Body of pancreas (tissue), 4 donors: ENCODE measurements at places on chromosomes 12 and 14. TPM values are rescaled to one million over a fixed set of nuclear protein-coding genes. Genes with fewer than 3 reads are reported as not detected.

DNA sequence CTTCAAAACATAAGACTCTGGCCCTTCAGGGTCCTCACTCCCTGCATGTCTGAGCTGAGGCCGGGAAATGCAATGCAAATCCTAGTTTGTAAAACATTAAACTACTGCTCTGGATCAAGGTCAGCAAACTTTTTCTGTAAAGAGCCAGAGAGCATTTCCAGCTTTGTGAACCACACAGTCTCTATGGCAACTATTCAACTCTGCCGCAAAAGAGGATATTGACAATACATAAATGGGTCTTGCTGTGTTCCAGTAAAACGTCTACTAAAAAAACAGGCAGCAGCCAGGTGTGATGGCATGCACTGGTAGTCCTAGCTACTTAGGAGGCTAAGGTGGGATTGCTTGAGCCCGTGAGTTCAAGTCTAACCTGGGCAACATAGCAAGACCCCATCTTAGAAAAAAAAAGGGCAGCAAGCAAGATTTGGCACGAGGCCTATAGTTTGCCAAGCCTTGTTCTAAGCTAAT is 22.3 kb downstream of the DDX24 start:
- H3K36me3 ChIP-seq = peaks cover 21% of the 10 kb centered on the region
- peaks cover 66% of the 10 kb centered on the region for H3K4me1 ChIP-seq
- peak; percentile 56 for DNase-seq
- no peak overlapping the region for H3K4me3 ChIP-seq
- peak overlapping the region; percentile 70 for H3K27ac ChIP-seq

GRCh38 chr14:74133833-74134481 is 49.2 kb downstream of the LIN52 start:
- DNase-seq = no peak
- H3K36me3 ChIP-seq = no peaks in the 10 kb centered on the region
- H3K4me3 ChIP-seq = no peak overlapping the region
- peaks cover 15% of the 10 kb centered on the region for H3K4me1 ChIP-seq
- H3K27me3 ChIP-seq = no peaks in the 10 kb centered on the region

GRCh38 chr12:82687021-82688011 is 610 bp downstream of the TMTC2 start:
- peak overlapping the region; percentile 89 for H3K4me3 ChIP-seq
- no peaks in the 10 kb centered on the region for H3K36me3 ChIP-seq
- H3K27ac ChIP-seq = peak overlapping the region; percentile 98
- H3K27me3 ChIP-seq = no peaks in the 10 kb centered on the region
- DNase-seq = peak; percentile 74
- H3K4me1 ChIP-seq = peaks cover 32% of the 10 kb centered on the region

Gene KRT6A
- total RNA-seq = not detected

- no peak for DNase-seq
- H3K4me1 ChIP-seq = no peaks in the 10 kb centered on the region
- no peak overlapping the region for H3K4me3 ChIP-seq
- H3K27me3 ChIP-seq = no peaks in the 10 kb centered on the region
These were observed 42.5 kb upstream of the VPS33A start for GRCh38 chr12:122308811-122309210.

- no peaks in the 10 kb centered on the region for H3K4me1 ChIP-seq
- H3K27me3 ChIP-seq = no peaks in the 10 kb centered on the region
- H3K36me3 ChIP-seq = no peaks in the 10 kb centered on the region
- no peak for DNase-seq
These were observed 83.3 kb downstream of the PUS7L start for GRCh38 chr12:43675048-43675904.

DNA sequence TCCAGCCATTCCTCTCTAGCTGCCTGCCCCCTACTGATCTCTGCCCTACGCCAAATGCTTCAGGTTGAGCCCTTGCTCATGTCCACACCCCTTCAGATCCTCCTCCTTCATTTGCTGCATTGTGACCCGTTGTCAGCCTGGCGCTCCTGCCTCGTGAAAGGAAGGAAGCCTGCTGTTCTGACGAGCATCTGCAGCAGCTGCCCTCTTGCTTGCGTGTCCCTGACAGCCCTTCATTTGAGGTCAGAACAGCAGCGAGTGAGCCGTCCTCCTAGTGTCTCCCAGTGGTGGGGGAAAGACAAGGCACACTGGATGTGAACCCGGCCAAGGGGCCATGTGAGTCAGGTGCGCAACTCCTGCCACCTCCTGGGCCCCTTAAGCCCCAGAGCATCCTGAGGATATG is 3.0 kb upstream of the PIANP start:
- peaks cover 14% of the 10 kb centered on the region for H3K4me1 ChIP-seq
- H3K4me3 ChIP-seq = no peak overlapping the region
- H3K27me3 ChIP-seq = peaks cover 6% of the 10 kb centered on the region
- H3K36me3 ChIP-seq = no peaks in the 10 kb centered on the region
- no peak for DNase-seq

DNA sequence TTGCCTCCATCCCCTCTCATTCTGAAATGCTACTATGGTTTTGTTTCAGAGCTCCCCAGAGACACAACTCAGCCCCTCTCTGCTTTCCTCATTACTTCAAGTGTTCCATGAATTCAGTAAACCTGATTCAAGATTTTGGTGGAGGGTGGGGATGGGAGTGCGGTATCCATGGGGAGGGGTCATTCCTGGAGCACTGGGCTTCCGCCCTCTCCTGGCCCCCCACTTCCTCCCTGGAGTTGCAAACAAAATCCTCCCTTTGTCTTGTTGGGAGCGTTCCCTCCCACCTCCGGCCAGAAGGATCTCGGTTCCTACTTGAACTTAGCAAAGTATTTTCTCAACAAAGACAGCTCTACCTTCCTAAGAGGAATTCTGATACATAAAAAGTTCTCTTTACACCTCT is 71.8 kb upstream of the LTA4H start:
- H3K4me3 ChIP-seq = no peak overlapping the region
- peaks cover 4% of the 10 kb centered on the region for H3K4me1 ChIP-seq
- DNase-seq = no peak
- H3K27ac ChIP-seq = no peak overlapping the region

DNA sequence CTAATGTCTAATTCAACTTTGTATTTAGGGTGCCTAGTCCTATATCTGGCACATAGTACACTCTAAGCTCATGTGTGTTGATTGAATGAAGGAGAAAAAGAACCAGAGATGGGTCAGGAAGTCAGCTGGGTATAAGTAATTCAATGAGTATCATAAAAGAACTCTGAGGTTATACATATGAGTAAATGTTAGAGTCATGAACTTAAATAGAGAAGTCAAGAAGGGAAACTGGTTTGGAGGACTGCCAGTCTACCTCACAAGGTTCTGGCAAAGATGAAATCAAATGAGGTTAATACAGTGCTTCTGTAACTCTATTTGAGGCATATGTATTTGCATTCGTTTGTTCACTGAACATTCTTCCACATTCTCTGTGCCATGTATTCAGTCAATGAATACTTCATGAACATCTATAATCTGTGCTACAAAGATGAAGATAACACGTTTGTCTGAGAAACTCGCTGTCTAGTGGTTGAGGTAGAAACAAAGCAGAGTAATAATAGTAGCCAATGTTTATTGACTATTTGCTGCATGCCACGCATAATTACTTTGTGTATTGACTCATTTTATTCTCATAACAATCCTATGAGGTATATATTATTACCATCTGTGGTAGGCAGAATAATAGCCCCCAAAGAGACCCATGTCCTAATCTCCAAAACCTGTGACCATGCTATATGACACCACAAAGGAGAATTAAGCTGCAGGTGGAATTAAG is 88.9 kb downstream of the PTGER2 start:
- H3K36me3 ChIP-seq = no peaks in the 10 kb centered on the region
- H3K4me1 ChIP-seq = peaks cover 5% of the 10 kb centered on the region
- no peak overlapping the region for H3K4me3 ChIP-seq
- DNase-seq = no peak
- no peaks in the 10 kb centered on the region for H3K27me3 ChIP-seq

DNA sequence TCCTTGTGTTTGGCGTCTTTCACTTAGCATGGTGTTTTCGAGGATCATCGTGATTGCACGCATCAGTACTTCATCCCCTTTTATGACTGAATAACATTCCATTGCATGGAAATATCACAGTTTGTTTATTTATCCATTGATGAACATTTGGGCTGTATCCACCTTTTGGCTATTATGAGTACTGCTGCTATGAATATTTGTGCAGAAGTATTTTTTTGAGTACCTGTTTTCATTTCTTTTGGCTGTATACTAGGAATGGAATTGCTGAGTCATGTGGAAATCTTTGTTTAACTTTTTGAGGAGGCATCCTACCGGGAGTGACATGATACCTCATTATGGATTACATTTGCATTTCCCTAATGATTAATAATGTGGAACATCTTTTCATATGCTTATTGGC is 66.4 kb downstream of the WNK1 start:
- H3K4me3 ChIP-seq = no peak overlapping the region
- no peaks in the 10 kb centered on the region for H3K4me1 ChIP-seq
- H3K27me3 ChIP-seq = no peaks in the 10 kb centered on the region

DNA sequence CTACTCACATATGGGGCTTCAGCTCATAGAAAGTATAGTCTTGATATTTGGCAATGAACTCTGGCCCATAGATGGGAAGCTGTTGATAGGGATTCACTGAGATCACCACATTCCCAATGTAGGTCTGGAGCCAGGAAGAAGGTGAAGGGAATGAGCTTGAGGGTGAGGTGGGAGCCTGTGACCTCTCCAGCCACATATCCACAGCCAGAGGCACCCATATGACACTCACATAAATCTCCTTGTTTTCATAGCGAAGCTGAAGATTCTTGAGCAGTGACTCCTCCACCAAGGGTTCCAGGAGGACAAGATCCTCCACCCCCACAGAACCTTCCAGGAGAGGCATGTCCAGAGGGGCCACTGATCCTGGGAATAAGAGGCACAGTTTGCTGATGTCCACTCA is 1.9 kb downstream of the MYO1A start:
- H3K27me3 ChIP-seq = no peaks in the 10 kb centered on the region
- H3K4me3 ChIP-seq = no peak overlapping the region
- H3K27ac ChIP-seq = no peak overlapping the region
- no peaks in the 10 kb centered on the region for H3K4me1 ChIP-seq
- no peaks in the 10 kb centered on the region for H3K36me3 ChIP-seq
- DNase-seq = no peak

Gene FGF23
- not detected for total RNA-seq

Gene SRRM4
- total RNA-seq = not detected

- no peak for DNase-seq
- H3K27me3 ChIP-seq = no peaks in the 10 kb centered on the region
- H3K36me3 ChIP-seq = no peaks in the 10 kb centered on the region
- no peak overlapping the region for H3K4me3 ChIP-seq
- H3K4me1 ChIP-seq = peaks cover 3% of the 10 kb centered on the region
These were observed 53.7 kb downstream of the GALNT4 start for GRCh38 chr12:89470741-89471509.

- no peaks in the 10 kb centered on the region for H3K27me3 ChIP-seq
- no peak overlapping the region for H3K27ac ChIP-seq
- DNase-seq = no peak
- H3K36me3 ChIP-seq = no peaks in the 10 kb centered on the region
These were observed 124.9 kb downstream of the GXYLT1 start for GRCh38 chr12:42019746-42020145.

Gene NPFF
- total RNA-seq = not detected

DNA sequence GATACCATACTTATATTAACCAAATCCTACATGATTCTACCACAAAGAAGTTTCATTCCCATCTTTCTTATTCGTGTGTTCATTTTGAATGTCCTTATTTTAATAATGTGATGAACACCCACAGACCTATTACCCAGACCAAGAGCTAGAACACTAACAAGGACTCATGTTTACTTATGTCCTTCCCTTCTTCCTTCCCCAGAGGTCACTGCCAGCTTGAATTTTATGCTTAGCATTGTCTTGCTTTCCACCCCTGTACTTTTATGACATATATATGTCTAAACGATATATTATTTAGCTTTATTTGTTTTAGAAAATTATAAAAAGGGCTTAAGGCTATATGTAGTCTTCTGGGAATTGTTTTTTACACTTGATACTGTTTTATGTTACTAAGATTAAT is 238.6 kb downstream of the LRIG3 start:
- no peaks in the 10 kb centered on the region for H3K36me3 ChIP-seq
- no peak overlapping the region for H3K4me3 ChIP-seq
- no peak overlapping the region for H3K27ac ChIP-seq
- no peaks in the 10 kb centered on the region for H3K27me3 ChIP-seq
- H3K4me1 ChIP-seq = no peaks in the 10 kb centered on the region
- no peak for DNase-seq

DNA sequence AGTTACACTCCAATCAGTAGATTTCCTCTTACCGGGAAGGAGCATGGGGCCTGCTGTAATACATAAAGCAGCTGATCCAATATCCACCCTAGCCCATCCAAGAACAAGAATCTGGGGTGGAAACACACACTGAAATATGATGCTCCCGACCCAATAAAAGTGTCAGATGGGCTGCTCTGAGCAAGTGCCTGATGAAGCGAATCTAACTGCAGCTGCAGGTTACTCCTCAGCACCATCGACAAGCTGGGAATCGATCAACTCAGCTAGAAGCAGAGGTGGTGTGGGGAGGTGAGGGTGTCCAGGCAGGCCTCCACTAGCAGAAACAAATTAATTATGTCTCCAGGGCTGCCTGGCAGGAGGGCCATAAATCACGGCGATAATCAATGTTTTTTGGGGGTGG is 64.0 kb upstream of the WSCD2 start:
- no peak overlapping the region for H3K4me3 ChIP-seq
- H3K27me3 ChIP-seq = no peaks in the 10 kb centered on the region
- H3K27ac ChIP-seq = no peak overlapping the region
- no peak for DNase-seq

Gene ASPG
- total RNA-seq = 0.52 TPM

Gene KRT83
- total RNA-seq = not detected

Gene CCDC177
- not detected for total RNA-seq

DNA sequence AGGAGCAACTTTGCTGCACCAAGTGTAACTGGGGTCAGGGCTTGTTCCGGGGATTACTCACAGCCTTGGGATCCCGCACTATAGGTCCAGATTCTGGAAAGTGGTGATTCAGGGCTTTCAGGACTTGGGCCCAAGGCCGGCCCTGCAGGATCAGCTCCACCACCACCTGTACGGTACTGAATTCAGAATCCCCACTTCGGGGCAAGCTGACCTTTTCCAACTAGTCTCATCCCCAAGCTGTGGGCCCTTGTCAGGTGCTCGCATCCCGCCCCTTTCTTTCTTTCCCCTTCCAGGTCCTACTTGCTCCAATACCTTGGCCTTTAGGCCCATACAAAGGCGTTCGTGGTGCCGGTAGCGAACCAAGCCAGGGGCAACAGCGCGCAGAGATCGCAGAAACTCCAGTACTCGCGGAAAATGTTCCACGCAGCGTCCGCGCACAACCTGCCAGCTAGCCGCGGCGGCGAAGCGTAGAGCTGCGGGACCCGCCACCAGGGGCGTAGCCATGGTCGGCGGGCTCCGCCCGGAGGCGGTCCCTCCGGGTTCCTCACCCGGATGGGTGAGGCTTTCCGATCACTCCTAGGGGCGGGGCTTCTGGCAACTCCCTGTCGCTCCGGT is 487 bp downstream of the TINF2 start:
- DNase-seq = peak; percentile 96
- H3K36me3 ChIP-seq = peaks cover 6% of the 10 kb centered on the region
- peak overlapping the region; percentile 49 for H3K4me3 ChIP-seq
- peak overlapping the region; percentile 93 for H3K27ac ChIP-seq
- H3K4me1 ChIP-seq = peaks cover 39% of the 10 kb centered on the region

DNA sequence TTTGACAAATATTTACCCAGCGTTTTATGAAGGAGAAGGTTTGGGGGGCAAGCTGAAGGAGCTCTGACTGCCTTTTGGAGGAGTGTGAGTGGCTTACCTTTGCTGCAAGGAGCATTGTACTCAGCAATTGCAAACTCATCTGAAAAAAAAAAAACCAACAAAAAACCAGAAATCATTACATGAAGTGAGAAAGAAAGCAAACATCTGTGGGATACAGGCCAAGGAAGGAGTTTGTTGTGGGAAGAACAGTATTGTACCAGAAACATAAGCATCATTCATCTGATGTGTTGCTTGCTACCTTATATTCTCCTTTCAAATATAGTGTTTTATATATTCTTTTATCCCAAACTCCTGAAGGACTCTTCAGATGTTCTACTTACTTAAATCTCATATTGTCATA is 47.6 kb downstream of the A2M start:
- H3K27ac ChIP-seq = no peak overlapping the region
- H3K4me1 ChIP-seq = peaks cover 24% of the 10 kb centered on the region
- H3K27me3 ChIP-seq = no peaks in the 10 kb centered on the region
- no peaks in the 10 kb centered on the region for H3K36me3 ChIP-seq
